ENCODE measurements at places on chromosomes 11 and 22.
A peak's percentile ranks its signal among the peaks of the same experiment; 100 is the strongest.

- no peak for DNase-seq
Observed at GRCh38 chr11:6406370-6406769, 12.5 kb downstream of the APBB1 start.

DNA sequence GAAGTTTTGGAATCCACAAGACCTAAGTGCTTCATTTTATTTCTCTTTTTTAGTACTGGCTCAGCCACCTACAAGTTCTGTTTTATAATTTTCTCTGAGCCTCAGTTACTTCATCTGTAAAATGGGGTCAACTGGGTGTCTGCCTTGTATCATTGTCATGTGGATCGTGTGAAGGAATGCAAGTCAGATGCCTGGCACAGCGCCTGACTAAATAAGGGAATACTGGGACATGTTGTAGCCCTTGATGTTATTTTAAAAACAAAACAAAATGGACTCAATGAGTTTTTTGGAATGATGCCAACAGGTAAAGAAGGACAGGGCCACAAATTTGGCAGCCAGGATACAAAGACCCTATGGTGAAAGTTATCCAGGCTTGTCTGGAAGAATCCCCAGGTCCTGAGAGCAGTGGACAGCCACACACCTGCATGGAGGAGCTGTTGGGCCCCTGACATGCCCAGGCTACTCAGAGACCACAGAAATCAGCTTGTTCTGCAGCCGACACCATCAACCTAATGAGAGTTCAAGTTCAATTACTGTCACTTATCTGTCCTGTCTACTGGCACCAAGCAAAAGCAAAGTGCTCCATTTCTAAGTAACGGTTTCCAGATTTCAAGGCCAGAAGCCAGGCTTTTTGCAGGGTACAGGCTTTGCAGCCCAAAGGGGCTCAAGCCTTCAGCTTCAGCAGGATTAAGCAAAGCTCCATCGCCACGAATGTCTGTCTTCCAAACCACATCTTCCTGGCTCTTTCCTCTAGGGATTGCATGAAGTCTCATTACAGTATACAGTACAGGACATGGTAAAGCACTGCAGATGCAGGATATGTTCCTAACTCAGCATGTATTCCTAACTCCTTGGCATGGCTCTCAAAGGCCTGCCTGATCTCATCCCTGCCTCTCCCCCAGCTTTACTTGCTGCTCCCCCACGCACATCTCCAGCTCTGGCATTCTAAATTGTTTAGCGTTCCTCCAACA is 18.4 kb downstream of the DKK3 start:
- no peak for DNase-seq

DNA sequence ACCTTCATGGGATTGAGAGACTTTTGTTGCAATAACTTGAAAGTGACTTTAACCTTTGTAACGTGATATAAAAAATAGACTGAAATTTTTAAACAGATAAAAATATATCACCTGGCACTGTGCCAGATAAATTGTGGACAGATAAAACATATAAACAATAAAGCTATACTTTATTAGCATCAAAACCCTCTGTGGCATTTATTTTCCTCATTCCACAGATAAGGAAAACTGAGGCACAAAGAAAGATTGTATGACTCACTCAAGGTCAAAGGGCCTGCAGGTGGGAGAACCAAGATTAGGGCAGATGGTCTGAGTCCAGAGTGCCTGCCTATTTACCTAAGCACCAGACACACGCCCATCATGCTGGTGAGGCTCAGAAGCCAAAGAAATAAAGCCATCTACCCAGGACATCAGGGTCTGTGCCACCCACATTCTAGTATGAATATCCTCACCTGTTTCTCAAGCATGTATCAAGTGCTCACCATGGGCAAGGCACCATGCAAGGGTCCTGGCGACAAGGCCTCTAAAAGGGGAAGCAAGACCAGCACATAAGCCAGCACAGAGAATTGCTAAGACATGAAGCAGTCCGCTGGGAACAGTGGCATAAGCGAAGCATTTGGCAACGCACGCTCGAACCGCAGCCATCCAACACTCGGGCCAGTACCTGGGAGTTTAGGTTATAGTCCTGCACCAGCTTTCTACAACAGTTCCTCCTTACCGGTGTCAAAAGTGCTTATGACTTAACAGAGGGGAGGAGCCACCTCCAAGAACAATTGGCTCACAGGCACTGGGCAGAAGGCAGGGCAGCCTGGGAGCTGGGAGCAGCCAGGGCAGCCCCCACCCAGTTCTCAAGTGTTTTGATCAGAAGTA is 17.6 kb downstream of the MYH9 start:
- no peak for DNase-seq

DNA sequence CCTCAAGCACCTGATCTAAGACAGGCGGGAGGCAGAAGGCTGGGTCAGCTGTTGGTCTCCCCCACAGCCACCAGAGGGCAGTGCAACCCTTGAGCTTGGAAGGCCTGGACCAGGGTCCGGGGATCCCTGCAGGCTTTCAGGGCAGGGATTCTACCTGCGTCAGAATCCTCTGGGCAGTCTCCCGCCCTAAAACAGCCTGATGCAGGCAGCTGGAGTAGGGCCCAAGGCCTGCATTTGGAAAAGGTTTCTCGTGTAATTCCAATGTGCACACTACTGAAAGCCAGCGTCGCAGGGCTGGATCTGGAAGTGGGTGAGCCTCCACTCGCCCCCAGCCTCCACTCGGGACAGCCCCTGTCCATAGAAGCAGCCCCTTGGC is 31.8 kb downstream of the BID start:
- peak; percentile 55 for DNase-seq

DNA sequence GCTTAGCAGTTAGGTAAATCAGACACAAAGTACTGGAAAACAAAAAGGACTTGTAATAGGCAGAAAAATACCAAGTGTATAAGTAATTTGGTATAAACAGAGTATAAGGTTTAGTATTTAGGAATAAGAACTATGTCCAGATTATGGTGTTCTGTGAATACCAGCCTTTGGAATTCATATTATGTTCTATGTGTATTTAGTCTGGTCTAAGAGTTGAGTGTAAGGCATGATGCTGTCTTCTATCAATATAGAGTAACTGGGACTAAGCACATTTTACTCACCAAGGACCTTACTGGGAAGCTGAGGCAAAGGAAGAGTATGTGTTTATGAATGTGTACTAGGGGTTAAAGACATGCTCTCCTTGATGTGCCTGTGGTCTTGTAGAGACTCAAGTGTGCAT is 9.5 kb downstream of the SDHD start:
- no peak for DNase-seq

- DNase-seq: no peak
Observed at GRCh38 chr11:614021-614622, 1.6 kb downstream of the IRF7 start.

DNA sequence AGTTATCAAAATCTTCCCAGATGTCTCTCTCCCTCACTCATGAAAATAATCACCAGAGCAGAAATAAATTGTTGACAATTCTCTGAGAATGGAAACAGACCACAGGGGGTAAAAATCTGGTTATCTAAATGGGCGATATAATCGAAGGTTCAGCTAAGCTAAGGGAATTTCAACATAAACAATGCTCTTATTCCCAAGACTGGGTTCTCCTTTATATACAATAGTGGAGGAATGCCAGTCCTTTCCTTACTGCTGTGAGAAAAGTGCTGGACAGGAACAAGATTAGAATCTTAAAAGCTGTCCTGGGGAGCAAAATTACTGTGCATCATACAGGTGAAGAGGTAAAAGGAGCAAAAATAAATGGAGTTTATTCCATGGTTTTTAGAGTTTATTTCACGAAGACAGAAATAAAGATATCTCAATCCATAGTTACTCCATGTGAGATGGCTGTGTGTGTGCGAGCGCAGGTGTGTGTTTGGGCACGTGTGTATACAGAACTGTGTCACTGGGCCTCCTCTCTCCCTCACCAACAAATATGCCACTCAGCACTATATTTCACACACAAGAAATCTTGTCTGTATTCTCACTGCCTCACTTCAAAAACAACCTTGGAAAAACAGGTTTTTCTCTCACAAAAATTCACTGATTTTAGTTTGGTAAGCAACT is 385.6 kb downstream of the DCDC1 start:
- no peak for DNase-seq

DNA sequence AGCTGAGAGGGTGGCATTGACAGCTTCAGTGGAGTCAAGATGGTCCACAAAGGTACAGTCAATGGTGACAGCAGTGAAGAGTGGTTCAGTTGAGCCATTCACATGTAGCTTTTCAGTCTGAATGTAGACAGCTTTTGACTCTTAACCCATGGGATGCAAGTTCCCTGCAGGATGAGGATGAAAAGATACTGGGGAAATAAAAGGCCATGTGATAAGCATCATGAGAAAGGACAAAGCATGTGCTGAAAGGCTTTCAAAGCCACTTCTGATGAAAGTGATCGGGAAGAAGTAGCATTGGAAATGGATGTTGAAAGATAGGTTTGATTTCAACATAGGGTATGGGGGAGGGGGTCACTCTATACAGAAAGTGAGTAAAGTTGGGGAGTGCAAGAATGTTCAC is 182.9 kb downstream of the ETS1 start:
- no peak for DNase-seq

GRCh38 chr11:90661233-90661632 is 438.4 kb upstream of the CHORDC1 start:
- DNase-seq: no peak

DNA sequence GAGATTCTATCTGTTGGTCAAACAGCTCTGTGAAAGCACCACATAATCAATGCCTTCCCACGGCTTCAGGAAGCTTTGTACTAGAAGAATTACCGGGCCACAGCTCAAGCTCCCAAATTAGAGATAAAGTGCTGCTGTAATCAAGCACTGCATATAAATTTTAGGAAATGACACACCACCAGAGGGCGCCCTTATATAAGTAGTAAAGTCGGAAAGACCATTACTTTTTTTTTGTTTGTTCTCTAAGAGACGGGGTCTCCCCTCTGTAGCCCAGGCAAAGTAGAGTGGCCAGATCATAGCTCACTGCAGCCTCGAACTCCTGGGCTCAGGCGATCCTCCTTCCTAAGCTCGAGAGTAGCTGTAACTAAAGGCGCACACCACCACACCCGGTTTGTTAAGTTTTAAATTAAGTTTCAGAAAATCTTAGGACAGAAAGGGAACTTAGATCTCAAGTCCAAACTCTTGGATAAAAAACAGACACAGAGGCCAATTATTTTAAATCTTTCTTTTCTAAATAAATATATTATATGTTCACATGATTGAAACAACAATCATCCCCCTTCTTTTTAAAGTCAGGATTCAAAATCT is 32.6 kb downstream of the PRCP start:
- peak; percentile 14 for DNase-seq

DNA sequence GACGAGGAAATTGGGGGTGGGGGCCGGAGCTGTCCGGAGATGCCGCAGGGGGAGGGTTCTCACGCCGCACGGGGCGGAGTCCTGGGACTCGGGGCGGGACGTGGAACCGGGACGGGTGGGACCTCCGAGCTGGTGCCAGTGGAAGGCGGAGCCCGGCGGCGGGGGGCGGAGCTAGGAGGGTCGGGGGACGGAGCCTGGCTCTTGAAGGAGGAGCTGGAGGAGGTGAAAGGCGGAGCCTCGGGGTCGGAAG is 271 bp downstream of the FKBP2 start:
- peak; percentile 100 for DNase-seq

GRCh38 chr11:10746871-10747270 is 4.2 kb upstream of the CTR9 start:
- DNase-seq: no peak

GRCh38 chr11:102516179-102516578 is 14.4 kb downstream of the MMP7 start:
- DNase-seq: no peak

DNA sequence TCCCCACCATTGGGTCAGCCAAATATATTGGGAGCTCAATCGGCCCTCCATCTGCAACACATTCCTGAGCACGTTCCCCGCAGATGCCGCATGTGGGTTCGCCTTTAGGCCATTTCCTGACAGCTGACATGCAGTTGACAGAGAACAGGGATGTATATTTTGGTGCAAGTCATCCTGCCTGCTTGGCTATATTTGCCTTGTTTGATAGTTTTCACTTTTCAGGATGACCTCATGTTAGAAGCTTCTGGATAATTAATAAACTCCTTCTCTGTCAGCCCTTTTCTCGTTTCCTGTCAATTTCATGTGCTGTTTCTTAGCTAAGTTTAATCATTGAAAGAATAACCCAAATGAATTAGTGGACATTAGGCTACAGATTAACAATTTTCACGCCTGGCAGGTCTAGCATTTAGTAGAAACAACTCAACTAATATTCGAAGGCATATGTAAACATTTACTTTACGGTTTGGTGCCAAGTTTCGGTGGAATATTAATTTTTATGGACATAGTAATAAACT is 105.8 kb upstream of the SLC5A12 start:
- no peak for DNase-seq

DNA sequence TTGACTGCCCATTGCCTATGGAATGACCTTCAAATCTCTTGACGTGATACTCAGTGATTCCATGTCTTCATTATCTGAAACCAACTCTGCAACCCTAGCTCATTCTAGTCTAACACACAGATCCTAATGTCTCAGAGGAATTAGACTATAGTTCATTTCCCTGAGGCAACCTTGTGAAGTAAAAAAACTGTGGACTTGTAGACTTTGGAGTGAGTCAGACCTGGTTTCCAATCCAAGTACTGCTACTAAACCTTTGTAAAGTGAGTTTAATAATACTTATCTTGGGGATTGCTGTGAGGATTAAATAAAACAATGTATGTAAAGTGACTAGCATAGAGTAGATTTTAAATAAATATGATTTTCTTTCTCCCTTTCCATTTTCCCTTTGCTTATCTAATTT is 226.1 kb downstream of the BLID start:
- DNase-seq: no peak

- DNase-seq: no peak
Observed at GRCh38 chr11:128832121-128832497, 35.0 kb downstream of the KCNJ1 start.

DNA sequence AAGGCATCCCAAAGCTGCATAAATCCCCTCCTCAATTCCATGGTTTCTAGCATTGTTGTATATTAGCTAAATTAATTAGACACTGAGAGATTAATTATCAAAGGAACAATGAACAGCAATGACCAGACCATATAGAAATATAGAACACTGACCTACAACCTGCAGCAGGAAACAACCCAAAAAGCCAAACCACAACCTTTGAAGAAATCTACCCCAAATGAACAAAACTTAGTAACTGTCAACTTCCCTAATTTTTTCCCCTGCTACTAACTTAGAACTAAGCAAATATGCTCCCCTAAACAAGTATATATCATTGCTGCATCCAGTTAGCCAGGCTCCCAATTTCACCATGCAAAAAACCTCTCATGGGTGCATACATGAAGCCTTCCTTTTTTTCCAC is 268.0 kb upstream of the ANO3 start:
- no peak for DNase-seq

GRCh38 chr11:76234416-76235232 is 28.3 kb upstream of the WNT11 start:
- DNase-seq: peak; percentile 20

GRCh38 chr11:107275632-107276031 is 182.0 kb downstream of the CWF19L2 start:
- DNase-seq: no peak

GRCh38 chr22:41447435-41448188 is 1.0 kb upstream of the TOB2 start:
- DNase-seq: peak; percentile 33

- peak; percentile 17 for DNase-seq
Observed at GRCh38 chr11:66559142-66559865, 9.1 kb downstream of the CTSF start.

GRCh38 chr11:3775736-3776406 is 21.5 kb downstream of the NUP98 start:
- no peak for DNase-seq

GRCh38 chr11:115712296-115712695 is 208.1 kb upstream of the CADM1 start:
- DNase-seq: no peak

GRCh38 chr22:39230261-39231196 is 14.3 kb downstream of the PDGFB start:
- DNase-seq: no peak

- no peak for DNase-seq
Observed at GRCh38 chr11:103696123-103696522, 340.3 kb upstream of the DDI1 start.
